ENCODE measurements at places on chromosomes 1 and 21.

GRCh38 chr1:72915581-72915980 lies 633.2 kb upstream of the NEGR1 start:
- DNase-seq, result no peak

GRCh38 chr1:244214009-244214967 lies 163.2 kb downstream of the ZBTB18 start:
- DNase-seq, result no peak

DNA sequence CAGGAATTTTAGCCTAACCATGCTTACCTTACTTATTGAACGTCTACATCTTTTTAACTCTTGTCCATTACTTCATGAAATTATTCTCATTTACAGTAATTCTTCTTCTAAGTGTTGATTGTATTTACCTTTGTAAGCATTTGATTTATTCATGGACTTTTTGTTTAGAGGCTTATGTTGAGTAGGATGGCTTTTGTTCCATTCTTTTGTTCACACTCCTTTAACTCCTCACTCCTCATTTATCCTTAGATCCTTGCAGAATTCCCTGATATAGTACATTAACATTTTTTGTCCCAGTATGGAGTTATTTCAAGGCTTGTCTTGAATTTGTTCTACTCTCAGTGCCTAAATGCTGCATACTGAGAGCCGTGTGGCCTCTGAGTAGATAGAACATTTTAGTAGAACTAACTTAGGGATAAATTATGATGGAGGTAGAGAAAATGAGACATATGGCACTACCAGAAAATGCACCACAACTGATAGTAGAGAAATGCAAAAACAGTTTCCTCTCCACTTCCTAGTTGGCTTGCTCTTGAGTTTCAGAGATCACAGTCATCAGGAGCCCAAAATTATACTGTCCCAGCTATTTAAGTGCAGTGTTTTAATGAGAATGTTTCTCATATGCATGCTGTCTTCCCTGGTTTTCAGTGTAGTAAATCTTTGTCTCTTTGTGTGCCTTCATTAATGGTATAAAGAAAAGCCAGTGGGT lies 69.5 kb downstream of the KCNK2 start:
- DNase-seq, result no peak

- DNase-seq, result no peak
Measured at GRCh38 chr1:161111527-161111926, 6.3 kb downstream of the PFDN2 start.

Measured in CD4-positive, alpha-beta T cell treated with Interleukin-17A for 4 hours (primary cell).